Keratinocyte (primary cell): ENCODE measurements at places on chromosomes 16 and 17.

DNA sequence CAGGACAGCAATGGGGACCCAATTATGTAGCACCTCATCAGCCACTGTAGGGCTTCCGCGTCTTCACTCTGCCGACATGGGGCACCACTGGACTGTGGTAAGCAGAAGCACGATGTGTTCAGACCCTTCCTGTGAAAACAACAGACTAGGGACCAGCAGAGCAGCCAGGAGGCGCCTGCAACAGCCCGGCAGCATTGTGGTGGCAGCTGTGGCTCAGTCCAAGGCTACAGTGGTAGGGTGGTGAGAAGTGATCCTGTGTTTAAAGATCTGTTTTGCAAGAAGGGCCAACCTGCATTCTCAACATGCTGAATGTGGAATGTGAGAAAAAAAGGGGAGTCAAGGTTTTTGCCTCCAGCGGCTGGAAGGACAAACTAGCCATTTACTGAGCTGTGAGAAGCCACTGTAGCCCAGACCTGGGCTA lies 80.8 kb downstream of the GAS7 start:
- no peak overlapping the region for H3K4me3 ChIP-seq
- no peak overlapping the region for H3K27ac ChIP-seq
- peaks cover 26% of the 10 kb centered on the region for H3K4me1 ChIP-seq
- H3K36me3 ChIP-seq = no peaks in the 10 kb centered on the region
- H3K27me3 ChIP-seq = peaks cover 3% of the 10 kb centered on the region

DNA sequence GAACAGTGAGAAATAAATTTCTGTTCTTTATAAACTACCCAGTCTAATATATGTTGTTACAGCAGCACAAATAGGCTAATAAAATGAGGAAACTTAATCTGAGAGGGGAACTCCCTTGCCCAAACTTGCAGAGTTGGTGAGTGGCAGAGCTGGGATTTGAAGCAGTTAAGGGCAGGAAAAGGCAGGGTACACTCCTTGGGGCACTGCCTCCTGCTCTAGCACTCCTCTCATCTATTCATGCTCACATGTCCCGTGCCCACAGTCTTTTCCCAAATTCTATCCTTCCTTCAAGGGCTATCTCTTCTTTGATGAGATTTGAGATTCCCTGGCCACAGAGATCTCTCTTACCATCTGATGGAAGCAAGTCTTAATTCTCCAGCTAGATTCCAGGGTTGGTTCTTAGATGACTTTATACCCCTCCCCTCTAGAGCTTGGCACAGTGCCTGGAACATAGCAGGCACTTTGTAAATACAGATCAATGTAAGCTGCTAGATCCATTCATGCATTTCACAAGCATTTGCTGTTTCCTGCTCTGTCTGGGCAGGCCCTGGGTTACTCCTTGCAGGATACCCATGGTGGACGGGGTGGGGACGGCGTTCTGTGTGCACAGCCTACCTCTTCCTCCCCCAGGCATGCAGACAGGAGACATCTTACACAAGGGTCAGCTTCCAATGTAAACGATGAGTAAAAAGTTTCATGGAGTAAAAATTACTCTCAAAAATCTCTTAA lies 39.2 kb upstream of the ABCC12 start:
- peak overlapping the region; percentile 48 for H3K4me3 ChIP-seq
- peak overlapping the region; percentile 49 for H3K27ac ChIP-seq
- H3K4me1 ChIP-seq = peaks cover 20% of the 10 kb centered on the region
- H3K27me3 ChIP-seq = no peaks in the 10 kb centered on the region

DNA sequence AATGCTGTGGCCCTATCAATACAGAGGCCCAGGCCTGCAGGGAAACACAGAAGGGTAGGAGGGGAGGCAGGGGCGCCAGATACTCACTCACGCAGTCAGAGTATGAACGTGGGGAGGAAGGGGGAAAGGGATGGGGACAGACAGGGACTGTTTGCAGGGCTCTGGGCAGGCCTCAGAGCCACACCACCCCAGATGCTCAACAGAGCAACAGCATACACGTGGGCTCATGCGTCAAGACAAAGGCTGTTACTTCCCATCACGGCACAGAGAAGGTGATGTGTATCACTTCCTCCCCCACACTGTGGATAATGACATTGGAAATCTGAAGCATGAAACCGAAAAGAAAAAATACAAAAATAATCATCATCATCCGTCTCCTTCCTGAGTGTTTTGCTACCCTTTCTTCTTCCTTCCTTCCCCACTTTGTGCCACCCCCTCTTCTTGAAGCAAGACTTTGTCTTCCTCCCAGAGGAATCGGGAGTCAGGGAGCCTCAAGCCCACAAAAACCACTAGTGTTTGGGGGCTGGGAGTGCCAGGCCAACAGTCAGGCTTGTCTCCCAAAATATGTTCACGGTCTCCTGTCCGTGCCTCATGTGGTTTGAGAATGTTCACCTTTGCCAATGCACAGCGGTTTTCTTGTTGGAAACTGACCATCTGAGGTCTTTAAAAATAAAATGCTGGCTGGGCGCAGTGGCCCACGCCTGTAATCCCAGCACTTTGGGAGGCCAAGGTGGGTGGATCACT lies 20.1 kb downstream of the SLC39A11 start:
- peaks cover 10% of the 10 kb centered on the region for H3K4me1 ChIP-seq
- H3K4me3 ChIP-seq = no peak overlapping the region
- H3K36me3 ChIP-seq = peaks cover 5% of the 10 kb centered on the region

GRCh38 chr16:24013864-24014645 lies 178.3 kb downstream of the PRKCB start:
- DNase-seq = no peak
- no peaks in the 10 kb centered on the region for H3K27me3 ChIP-seq
- peaks cover 3% of the 10 kb centered on the region for H3K4me1 ChIP-seq
- H3K4me3 ChIP-seq = no peak overlapping the region
- no peaks in the 10 kb centered on the region for H3K36me3 ChIP-seq

DNA sequence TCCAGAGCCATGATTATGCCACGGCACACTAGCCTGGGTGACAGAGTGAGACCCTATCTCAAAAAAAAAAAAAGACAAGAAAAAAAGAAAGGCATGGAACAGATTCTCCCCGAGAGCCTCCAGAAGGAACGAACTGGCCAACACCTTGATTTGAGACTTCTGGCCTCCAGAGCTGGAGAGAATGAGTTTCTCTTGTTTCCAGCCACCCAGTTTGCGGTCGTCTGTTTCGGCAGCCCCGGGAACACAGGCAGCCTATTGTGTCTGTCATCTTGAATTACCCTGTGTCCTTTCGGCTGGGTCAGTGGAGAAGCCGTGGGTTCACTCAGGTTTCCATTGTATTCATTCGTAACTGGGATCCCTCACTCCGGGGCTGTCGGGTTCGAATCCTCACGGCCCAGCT lies 83.9 kb downstream of the RPA1 start:
- H3K27me3 ChIP-seq = peaks cover 39% of the 10 kb centered on the region
- H3K27ac ChIP-seq = no peak overlapping the region
- peaks cover 1% of the 10 kb centered on the region for H3K4me1 ChIP-seq
- H3K36me3 ChIP-seq = no peaks in the 10 kb centered on the region
- no peak for DNase-seq

GRCh38 chr16:1357906-1358566 lies 6.3 kb downstream of the GNPTG start:
- H3K4me3 ChIP-seq = no peak overlapping the region
- peaks cover 9% of the 10 kb centered on the region for H3K36me3 ChIP-seq
- no peaks in the 10 kb centered on the region for H3K27me3 ChIP-seq
- no peak overlapping the region for H3K27ac ChIP-seq
- no peak for DNase-seq
- H3K4me1 ChIP-seq = peaks cover 3% of the 10 kb centered on the region

- H3K4me3 ChIP-seq = no peak overlapping the region
- peaks cover 23% of the 10 kb centered on the region for H3K4me1 ChIP-seq
- H3K27me3 ChIP-seq = no peaks in the 10 kb centered on the region
These were observed 16.5 kb downstream of the DCUN1D3 start for GRCh38 chr16:20883554-20884239.

- no peaks in the 10 kb centered on the region for H3K36me3 ChIP-seq
- no peak for DNase-seq
- no peaks in the 10 kb centered on the region for H3K4me1 ChIP-seq
- no peaks in the 10 kb centered on the region for H3K27me3 ChIP-seq
These were observed 134.5 kb downstream of the MRTFB start for GRCh38 chr16:14205666-14206065.

DNA sequence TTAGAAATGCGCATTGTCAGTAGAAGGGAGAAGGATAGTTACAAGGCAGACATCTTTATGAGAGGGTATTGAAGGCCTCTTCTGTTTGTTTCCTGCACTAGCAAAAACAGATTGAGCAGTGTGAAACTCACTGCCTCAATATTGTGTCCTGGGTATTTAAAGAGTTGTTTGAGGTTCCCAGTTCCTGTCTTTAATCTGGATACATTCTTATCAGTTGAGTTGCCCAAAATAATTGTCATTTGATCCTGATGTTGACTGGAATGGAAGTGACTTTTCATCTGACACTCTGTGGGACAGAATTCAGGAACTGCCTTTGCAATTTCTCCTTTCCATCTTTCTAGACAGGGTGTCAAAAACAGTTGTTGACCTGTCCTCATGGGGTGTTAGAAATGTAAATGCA lies 1.7 kb downstream of the ATP6V0A1 start:
- no peaks in the 10 kb centered on the region for H3K27me3 ChIP-seq
- H3K36me3 ChIP-seq = no peaks in the 10 kb centered on the region
- peaks cover 34% of the 10 kb centered on the region for H3K4me1 ChIP-seq

GRCh38 chr17:39822051-39822451 lies 42.1 kb downstream of the IKZF3 start:
- H3K4me1 ChIP-seq = peaks cover 17% of the 10 kb centered on the region
- H3K27me3 ChIP-seq = no peaks in the 10 kb centered on the region
- DNase-seq = no peak
- H3K4me3 ChIP-seq = no peak overlapping the region
- H3K27ac ChIP-seq = no peak overlapping the region

- H3K4me3 ChIP-seq = no peak overlapping the region
- no peaks in the 10 kb centered on the region for H3K36me3 ChIP-seq
- H3K27ac ChIP-seq = no peak overlapping the region
- H3K4me1 ChIP-seq = peaks cover 12% of the 10 kb centered on the region
These were observed 2.7 kb upstream of the HSD11B2 start for GRCh38 chr16:67428146-67428731.

DNA sequence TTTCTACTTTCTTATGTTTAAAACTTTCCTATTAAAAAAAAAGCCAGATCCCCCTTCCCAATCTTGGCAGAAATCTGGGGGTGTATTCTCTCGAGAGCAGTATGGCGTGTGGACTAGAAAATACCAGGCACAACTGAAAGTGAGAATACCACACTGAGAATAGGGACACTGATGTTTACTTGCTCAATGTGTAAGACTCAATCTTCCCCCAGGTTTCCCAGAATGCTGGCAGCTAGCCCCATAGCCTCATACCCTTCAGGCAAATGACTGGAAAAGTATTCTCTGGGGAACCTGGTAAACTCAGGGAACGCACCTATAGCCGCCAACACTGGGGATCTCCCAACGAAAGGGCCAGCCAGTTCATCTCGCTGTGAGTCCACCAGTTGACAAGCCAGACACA lies 15.3 kb downstream of the ZZEF1 start:
- DNase-seq = no peak
- H3K4me1 ChIP-seq = no peaks in the 10 kb centered on the region
- no peak overlapping the region for H3K4me3 ChIP-seq

GRCh38 chr16:81469710-81470535 lies 25.3 kb downstream of the CMIP start:
- H3K4me1 ChIP-seq = no peaks in the 10 kb centered on the region
- no peaks in the 10 kb centered on the region for H3K27me3 ChIP-seq
- no peak overlapping the region for H3K27ac ChIP-seq
- peaks cover 36% of the 10 kb centered on the region for H3K36me3 ChIP-seq
- no peak for DNase-seq

- no peaks in the 10 kb centered on the region for H3K27me3 ChIP-seq
- H3K27ac ChIP-seq = peak overlapping the region; percentile 84
- peak overlapping the region; percentile 90 for H3K4me3 ChIP-seq
- peak; percentile 38 for DNase-seq
These were observed 569 bp upstream of the RABEP2 start for GRCh38 chr16:28925386-28926228.

DNA sequence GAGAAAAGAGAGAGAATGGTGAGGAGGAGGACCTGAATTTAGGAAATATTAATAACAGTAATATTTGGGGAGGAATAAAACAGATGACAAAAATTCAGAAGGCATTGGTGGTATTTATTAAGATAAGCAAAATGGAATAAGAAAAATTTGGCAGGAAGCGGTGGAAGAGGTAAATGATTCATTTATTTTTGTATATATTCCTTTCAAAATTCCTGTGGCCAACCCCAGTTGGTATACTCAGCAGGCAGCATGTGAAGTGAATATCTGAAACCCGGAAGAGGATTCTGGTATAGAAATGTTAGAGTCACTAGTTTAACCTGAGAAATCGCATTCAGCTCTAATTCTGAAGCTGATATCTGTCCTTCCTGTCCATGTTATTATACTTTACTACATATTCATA lies 792.0 kb downstream of the KCNJ2 start:
- H3K4me1 ChIP-seq = no peaks in the 10 kb centered on the region
- no peak overlapping the region for H3K4me3 ChIP-seq
- H3K27me3 ChIP-seq = no peaks in the 10 kb centered on the region
- no peaks in the 10 kb centered on the region for H3K36me3 ChIP-seq

GRCh38 chr17:57649731-57650484 lies 95.2 kb downstream of the CCDC182 start:
- H3K4me3 ChIP-seq = no peak overlapping the region
- no peaks in the 10 kb centered on the region for H3K36me3 ChIP-seq
- peaks cover 5% of the 10 kb centered on the region for H3K4me1 ChIP-seq
- no peaks in the 10 kb centered on the region for H3K27me3 ChIP-seq
- DNase-seq = no peak

DNA sequence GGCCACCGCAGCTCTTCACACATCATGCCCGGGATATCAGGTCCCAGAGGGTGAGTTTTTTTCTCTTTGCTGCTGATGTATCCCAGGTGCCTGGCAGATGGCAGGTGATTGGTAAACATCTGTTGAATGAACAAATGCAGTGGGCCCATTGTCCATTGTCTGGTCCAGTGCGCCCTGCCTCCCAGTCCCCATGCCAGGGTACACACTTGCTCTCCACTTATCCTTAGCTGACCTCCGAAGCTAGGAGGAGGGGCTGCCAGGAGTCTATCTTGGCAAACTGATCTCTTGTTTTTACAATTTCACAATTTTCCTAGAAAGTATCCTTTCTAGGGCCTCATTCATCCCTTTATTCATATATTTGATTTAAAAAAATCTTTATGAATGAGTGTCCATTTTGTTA lies 196.0 kb downstream of the RAB11FIP4 start:
- no peaks in the 10 kb centered on the region for H3K27me3 ChIP-seq
- no peak overlapping the region for H3K27ac ChIP-seq
- H3K4me3 ChIP-seq = no peak overlapping the region
- no peak for DNase-seq
- peaks cover 9% of the 10 kb centered on the region for H3K36me3 ChIP-seq
- peaks cover 6% of the 10 kb centered on the region for H3K4me1 ChIP-seq

- no peaks in the 10 kb centered on the region for H3K36me3 ChIP-seq
- no peak overlapping the region for H3K4me3 ChIP-seq
- no peak for DNase-seq
- H3K27me3 ChIP-seq = no peaks in the 10 kb centered on the region
- H3K27ac ChIP-seq = no peak overlapping the region
These were observed 34.6 kb downstream of the LGALS9 start for GRCh38 chr17:27665549-27665948.

- no peaks in the 10 kb centered on the region for H3K27me3 ChIP-seq
- no peaks in the 10 kb centered on the region for H3K4me1 ChIP-seq
- H3K4me3 ChIP-seq = no peak overlapping the region
- H3K36me3 ChIP-seq = no peaks in the 10 kb centered on the region
- H3K27ac ChIP-seq = no peak overlapping the region
- no peak for DNase-seq
These were observed 336.9 kb downstream of the XYLT1 start for GRCh38 chr16:17133851-17134250.

GRCh38 chr16:82631701-82632685 lies 5.2 kb downstream of the CDH13 start:
- DNase-seq = no peak
- H3K36me3 ChIP-seq = peaks cover 11% of the 10 kb centered on the region
- H3K27me3 ChIP-seq = no peaks in the 10 kb centered on the region
- peak overlapping the region; percentile 98 for H3K27ac ChIP-seq
- peaks cover 89% of the 10 kb centered on the region for H3K4me1 ChIP-seq
